ENCODE measurements at places on chromosomes 16 and 17.

- DNase-seq: no peak
These were observed 120.7 kb upstream of the CDH8 start for GRCh38 chr16:62156971-62157370.

GRCh38 chr17:10087355-10087754 is 111.1 kb downstream of the GAS7 start:
- no peak for DNase-seq

DNA sequence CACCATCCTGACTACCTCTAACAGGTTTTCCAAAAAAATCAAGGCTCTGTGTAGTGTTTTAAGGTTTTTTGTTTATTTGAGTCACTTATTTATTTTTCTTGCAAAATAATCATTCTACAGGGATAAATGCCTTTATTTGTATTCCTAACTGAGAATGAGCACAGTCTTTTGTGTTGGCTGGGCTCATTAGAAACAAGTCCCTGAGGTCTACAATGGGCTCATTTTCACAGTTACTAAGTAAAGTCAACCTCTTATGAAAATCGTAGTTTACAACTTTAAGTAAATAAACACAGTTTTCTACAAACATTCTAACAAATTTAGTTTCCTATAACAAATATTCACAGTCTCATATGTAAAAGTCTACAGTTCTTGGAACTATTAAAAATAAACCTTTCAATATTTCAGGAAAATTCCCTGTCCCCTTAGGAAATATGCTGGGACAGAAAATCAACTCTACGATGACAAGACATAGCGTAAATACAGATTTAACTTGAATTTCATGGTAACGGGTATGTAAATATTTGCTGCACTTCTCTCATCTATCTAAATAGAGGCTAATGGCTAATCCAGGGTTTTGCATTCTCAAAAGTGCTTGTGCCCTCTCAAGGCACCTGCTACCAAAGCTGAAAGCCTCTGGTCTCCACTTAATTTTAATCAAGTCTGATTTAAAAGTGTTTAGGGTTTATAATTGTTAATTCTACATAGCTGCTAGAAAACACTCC is 31.5 kb upstream of the CDH5 start:
- DNase-seq: no peak

GRCh38 chr17:65535777-65536572 is 25.5 kb downstream of the AXIN2 start:
- no peak for DNase-seq

- no peak for DNase-seq
These were observed 41.4 kb downstream of the AP1G1 start for GRCh38 chr16:71767060-71767900.

- peak; percentile 97 for DNase-seq
These were observed 17.9 kb downstream of the KPNA2 start for GRCh38 chr17:68053231-68054013.

- peak; percentile 63 for DNase-seq
These were observed 761 bp downstream of the GAN start for GRCh38 chr16:81315271-81316175.

GRCh38 chr17:194828-195602 is 13.6 kb upstream of the DOC2B start:
- no peak for DNase-seq

GRCh38 chr16:49003022-49003421 is 278.6 kb downstream of the CBLN1 start:
- no peak for DNase-seq

DNA sequence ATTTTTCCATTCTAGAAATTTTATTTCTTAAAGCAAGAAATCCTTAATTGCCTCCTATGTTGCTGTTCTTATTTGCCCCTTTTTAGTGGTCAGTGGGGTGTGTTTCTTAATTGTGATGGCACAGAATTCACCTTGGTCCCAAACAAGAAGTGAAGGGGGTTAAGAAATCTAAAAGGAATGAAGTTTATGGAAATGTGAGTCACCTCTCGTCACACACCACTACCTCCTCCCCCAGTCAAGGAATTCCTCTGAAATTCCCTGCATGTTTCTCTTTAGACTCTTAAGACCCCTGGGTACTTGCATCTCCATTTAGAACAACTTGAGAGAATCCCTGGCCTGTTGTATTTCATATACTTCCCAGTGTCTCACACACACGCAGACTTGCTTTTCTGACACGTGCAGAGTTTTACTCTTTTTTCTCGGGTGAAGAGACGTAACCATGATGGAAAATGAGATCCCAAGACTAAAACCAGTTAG is 247.4 kb downstream of the PRKCA start:
- DNase-seq: peak; percentile 96

- DNase-seq: no peak
These were observed 113.3 kb downstream of the AATF start for GRCh38 chr17:37062021-37062420.

DNA sequence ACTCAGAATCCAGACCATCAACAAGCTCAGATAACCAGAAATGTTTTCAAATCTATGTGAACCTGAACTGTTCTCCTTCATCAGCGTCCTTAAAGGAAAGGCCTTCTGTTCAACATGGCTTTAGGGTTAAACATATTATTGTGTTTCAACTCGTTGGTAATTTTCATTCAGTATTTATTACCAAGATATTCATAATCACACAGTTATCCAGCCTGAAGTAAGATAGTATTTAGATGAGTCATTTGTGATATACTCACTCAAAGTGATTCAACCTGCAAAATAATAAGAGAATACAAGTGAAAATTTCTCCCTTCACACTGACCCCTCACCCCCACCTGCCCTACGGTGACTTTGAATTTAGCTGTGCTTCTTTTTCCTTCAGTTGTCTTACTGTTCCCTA is 3.0 kb downstream of the CYLD start:
- DNase-seq: peak; percentile 43

- no peak for DNase-seq
These were observed 139.8 kb upstream of the SDK2 start for GRCh38 chr17:73783945-73784603.

DNA sequence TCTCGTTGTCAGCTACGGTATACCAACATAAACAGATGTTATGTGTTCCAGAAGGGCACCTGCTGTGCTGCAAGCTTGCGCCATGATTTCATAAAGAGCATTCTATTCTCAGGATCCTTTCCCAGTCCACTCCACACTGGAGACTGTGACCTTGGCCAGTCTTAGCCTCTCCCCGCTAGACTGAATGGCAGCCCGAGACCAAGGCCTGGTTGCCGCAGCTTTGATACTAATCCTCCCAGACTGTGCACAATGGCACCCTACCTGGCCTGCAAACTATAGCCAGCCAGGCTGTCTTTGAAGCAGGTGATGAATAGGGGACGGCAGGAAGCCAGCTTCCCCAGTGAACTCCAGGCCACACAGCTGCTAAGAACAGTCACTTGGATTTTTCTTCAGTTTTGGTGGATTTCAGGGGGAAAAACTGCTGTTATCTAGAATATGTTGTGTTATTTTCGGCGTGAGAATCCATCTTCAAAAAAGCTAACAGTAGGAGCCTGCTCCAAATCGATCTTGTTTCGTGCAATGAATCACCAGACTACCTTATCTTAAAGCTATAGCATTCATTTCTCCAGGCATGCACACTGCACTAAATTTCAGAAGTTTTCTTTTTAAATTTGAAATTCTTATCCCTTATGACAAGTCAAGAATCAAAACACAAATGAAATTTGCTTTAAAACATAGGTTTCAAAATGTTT is 289.0 kb downstream of the CEP112 start:
- no peak for DNase-seq

DNA sequence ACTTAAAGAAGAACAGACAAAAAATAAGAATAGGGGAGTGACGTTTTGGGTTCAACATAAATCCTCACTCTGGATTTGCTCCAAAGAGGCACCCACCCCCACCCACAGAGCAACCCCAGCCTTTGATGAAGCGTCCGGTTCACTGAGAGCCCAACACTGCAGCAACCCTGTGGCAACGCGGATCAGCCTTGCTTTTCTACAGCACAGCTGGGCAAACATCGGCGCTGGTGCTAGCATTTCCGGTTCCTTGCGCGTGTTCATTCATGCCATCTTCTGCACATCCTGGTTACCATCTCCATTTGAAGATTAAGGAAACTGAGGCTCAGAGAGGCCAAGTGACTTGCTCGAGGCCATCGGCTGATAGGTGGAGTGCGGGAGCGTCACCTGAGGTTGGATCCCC is 8.7 kb upstream of the GINS2 start:
- DNase-seq: no peak

DNA sequence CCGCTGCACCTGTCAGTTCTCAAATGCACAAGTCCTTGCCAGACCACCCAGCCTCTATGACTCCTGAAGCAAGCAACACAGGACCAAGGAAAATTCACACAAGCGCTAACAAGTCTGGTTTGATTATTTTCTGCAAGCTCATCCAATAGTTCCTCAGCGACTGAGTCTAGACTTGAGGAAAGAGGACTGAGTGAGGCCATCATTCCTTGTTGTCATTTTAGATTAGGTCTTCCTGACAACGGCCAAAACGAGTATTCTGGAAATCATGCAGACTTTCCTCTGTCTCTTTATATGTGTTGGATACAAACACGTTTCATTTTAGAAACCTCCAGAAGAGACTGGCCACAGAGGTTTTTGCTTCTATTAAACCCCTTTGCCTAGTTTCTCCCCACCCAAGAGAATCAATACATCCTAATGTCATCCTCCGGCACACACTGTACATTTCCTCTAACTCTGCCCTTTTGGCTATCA is 561 bp downstream of the CCDC47 start:
- DNase-seq: peak; percentile 25

DNA sequence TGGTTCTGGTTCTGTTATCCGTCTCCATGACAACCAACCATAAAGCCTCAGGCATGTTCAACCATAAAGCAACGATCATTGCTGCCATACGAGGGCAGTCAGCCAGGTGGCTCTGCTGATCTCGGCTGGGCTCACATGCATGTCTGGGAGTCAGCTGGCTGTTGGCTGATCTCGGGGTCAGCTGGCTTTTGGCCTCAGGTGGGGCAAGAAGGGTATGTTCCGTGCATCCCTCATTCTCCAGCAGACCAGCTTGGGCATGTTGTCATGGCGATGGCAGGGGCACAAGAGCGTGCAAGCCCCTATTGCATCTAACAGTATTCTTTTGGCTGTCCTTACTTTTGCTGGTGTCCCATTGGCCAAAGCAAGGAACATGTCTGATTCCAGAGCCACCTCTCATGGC is 86.2 kb downstream of the ABCC6 start:
- DNase-seq: no peak

DNA sequence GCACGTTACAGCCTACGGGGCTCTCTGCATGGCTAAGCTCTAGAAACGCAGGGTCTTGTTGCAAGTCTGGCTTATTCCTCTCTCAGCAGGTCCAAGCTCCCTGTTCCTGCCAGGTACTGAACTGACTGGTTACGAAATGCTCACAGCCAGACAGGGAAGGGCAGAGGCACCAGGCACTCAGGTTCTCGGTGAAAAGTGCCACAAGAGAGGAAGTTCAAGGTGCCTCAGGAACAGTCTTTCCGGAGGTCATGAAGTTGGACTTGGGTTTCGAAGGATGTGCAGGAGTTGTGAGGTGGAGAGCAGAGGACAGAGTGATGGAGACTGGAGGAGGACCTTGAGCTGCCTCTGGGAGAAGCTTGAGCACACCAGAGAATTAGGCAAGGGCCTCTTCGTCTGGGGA is 124.7 kb upstream of the GSE1 start:
- DNase-seq: no peak

DNA sequence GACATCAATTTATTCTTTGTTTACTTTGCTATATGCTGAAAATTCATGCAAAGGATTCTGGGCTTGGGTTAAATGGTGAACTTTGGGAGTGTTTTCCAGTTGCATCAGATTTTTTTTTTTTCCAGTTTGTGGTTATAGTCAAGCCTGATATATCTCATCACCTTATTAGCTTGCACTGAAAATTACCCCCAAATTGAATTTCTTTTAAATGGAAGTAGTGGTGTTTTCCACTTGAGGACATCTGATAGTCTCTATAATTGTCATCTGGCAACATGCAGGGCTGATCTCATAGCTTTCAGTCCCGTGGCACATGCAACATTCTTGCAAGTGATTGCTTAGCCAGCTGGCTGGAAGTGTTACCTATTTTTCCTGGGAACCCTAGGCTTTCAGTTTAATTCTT is 4.7 kb upstream of the KRTAP3-1 start:
- peak; percentile 51 for DNase-seq
